ENCODE measurements at places on chromosomes 11 and 22.

GRCh38 chr22:33012833-33013450 lies 45.2 kb downstream of the SYN3 start:
- DNase-seq: no peak

- no peak for DNase-seq
Measured at GRCh38 chr11:13376838-13377237, 86.2 kb downstream of the BTBD10 start.

DNA sequence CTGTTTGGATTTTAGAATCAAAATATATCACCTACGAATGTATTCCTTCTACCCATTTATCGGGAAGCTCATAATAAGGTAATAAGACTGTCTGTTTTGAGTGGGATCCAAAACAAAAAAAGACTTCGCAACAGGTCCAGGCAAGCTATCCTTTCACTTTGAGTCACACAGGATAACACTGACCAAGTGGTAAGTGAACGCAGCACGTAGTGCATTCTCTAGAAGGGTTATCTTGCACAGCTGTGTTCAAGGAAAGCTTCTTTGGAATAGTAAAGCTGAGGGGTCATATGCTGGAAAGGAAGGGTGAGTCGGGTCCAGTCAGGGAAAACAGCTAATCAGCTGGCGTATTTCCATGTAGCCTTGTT lies 22.3 kb upstream of the NRGN start:
- DNase-seq: no peak

DNA sequence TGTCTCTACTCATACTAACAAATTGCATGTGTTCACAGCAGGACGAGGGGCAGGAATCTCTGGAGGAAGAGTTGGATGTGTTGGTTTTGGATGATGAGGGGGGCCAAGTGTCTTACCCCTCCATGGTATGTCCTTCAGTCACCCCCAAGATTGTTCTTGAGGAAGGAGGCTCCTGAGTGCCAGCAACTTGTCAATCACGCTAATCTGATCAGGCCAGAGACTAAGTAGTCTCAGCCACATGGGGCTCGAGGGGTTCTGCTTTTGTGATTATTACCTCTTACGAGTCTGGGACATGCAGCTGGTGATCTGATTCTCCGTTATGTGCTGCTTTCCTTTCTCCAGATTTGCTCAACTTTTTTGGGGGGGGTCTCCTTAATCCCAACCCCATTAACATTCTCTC lies 54.3 kb downstream of the CTNND1 start:
- no peak for DNase-seq

GRCh38 chr11:28049338-28050216 lies 58.4 kb downstream of the KIF18A start:
- DNase-seq: no peak

- no peak for DNase-seq
Measured at GRCh38 chr22:42287174-42287890, 16.9 kb upstream of the TCF20 start.

GRCh38 chr11:86749376-86749775 lies 51.0 kb upstream of the PRSS23 start:
- DNase-seq: no peak

DNA sequence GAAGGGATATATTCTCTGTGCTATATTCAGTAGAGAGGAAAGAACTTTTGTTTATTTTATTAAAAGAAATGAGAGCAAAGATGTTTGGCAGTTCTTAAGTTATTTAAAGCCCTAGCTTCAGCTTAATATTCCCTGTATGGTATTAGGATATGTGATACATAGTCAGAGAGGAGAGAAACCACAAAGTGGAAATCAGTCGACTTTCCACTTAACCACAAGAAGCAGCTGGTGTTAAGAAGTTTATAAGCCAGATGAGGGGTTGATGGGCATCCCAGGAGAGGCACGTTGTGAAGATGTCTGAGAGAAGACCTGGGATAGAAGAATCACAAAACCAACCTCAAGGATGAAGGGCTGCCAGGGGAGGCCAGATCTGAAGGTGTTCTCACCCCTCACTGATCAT lies 23.3 kb upstream of the PHF21B start:
- no peak for DNase-seq

GRCh38 chr22:21449531-21450319 lies 17.5 kb upstream of the TMEM191C start:
- DNase-seq: no peak

GRCh38 chr11:18575361-18575760 lies 13.2 kb downstream of the UEVLD start:
- no peak for DNase-seq

- no peak for DNase-seq
Measured at GRCh38 chr11:128680906-128681305, 13.0 kb upstream of the FLI1 start.

DNA sequence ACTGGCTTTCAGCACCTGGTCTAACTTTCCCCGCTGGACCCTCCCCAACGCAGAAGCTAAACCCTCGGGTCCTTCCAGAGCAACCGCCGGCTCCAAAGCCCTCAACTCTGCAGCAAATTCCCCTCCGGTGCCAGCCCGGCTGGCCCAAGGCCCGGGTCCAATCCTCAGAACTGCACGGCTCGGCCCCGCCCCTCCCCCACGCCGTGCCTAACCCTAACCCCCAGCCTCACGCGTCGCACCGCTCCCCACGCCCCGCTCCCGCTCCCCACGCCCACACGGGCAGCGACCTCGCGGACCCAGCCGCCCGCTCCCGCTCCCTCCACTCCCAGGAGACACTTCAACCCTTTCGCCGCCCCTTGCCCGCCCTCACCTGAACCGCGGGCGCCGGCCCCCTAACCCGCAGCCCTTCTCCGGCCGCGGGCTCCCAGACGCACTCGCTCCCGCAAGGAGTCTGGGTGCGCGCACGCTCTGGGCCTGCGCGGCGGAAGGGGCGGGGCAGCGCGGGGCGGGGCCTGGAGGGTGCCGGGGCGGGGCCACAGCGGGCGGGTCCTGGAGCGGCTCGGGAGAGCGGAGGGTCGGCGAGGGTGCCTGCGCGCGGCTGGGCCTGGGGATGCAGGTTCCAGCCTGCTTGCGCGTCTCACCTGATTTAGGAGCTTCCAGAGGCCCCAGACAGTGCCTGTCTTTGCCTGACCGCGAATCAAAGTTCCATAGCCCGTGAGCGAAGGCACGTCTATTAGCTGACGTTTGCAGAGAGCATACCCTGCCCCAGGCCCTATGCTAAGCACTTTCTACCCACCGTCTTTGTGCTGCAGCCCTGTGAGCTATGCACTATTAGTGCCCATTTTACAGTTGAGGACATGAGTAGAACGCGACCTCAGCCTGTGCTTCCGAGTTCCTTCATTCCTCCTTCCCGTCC lies at the start of gene NFRKB:
NFRKB (minus strand) TSS at position 453 of the 916 bp plus-strand sequence. CDS start 2,729 bp downstream, outside the sequence.
- DNase-seq: peak; percentile 14

GRCh38 chr11:33540946-33541915 lies 159.4 kb downstream of the C11orf91 start:
- DNase-seq: no peak

DNA sequence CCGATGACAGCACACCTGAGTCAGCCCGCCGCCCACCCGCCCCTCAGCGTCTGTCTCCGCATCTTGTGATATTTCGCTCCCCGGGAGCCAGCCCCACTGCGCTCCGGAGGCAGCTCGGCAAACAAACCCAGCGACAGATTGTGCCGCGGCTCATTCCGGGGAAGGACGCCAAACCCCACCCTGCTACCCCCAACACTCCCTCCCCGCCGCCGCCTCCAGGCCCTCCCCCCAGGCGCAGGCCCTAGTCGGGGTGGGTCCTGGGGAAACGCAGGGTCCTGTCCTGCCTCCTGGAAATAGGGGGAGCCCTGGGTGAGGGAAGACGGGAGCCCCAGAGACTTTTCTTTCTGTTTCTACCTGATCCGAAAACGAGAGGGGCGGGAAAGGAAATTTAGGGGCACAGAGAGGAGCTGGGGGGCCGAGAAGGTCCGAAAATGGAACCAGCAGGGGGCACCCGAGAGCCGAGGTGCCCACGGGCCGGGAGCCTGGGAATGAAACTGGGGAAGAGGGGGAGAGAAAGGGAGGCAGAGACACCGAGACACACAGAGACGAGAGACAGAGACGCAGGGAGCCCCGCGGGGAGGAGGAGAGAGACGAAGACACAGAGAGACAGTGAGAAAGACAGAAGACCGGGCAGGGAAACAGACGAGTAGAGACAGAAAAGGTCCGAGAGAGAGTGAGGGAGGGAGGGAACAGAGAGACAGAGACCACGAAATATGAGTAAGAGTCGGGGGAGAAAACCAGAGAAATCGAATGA lies 1.7 kb upstream of the RTN4RL2 start:
- peak; percentile 67 for DNase-seq

GRCh38 chr11:78796956-78797355 lies 222.3 kb upstream of the NARS2 start:
- no peak for DNase-seq

DNA sequence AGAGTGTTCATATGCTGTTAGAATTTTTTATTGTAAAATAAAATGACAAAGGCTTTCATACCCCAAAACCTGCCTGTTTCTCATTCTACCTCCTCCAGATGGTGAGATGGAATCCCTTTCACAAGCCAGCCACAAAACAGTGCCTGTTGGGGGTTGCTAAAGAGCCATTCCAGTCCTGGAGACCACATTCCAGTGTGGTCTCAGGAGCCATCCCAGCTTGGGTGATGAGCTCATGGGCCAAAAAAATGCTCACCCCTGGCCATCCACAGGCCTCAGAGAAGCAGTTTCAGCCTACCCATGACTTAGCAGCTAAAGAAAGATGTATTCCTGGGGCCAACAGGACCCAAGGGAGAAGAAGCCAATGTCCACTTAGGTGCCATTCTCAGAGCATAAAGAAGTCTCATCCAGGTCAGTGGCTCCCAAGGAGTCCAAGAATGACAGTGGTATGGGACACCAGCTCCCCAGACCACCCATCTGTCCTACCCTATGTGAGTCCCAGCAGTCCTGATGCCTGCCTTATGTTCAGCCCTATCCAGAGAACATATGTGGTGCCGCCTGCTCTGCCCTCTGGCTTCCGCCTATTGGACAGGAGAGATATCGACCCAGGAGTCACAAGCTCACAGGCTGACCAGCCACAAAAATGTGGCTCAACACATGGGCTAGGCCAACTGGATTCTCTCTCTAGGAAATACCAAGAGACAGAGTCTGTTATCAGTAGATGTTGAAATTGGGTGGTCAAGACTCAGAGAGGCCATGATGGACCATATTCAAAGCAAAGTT lies 26.4 kb downstream of the C11orf91 start:
- DNase-seq: no peak

All from NCI-H1694 treated with DMSO at 0.1 percent for 48 hours (cell line).